ENCODE measurements at places on chromosomes 4 and X.

- no peak for DNase-seq
These were observed 124.0 kb upstream of the UNC5C start for GRCh38 chr4:95672811-95673210.

- no peak for DNase-seq
These were observed 63.9 kb upstream of the TRIM2 start for GRCh38 chr4:153140294-153140693.

GRCh38 chrX:75603833-75604232 is 81.0 kb upstream of the ZDHHC15 start:
- DNase-seq = peak; percentile 4

DNA sequence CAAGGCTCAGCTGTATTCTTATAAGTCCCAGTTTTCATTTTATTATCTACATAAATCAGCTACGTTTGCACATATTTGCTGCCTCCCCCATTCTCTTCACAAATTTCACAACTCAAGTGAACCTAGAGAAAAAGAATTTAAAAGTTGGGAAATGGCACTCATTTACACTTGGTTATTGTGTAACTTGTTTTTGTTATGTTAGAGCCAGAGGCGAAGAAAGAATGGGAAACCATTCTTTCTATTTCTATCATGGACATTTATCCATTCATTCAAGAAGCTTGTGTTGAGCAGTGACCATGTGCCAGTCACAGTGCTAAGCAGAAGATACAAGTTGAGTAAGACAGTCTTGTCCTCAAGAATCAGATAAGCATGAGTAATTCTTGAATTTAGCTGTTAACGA is 13.5 kb downstream of the LIAS start:
- no peak for DNase-seq

DNA sequence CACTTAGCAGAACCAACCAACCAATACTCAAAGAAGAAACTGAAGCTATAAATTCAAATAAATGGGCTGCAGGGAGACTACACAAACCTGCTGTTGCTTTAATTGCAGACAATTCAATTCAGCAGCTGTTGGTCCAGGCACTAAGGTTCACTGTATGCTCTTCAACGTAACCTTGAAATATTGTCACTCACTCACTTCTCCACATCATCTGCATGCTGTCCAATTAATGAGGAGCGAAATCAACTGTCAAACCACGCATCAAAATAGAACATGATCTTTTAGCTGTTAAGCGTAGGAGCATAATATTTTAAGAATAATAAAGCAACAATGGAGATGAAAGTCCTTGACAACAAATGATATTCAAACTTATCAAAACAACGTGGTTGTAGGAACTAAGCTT is 17.0 kb downstream of the ENOX2 start:
- DNase-seq = no peak

DNA sequence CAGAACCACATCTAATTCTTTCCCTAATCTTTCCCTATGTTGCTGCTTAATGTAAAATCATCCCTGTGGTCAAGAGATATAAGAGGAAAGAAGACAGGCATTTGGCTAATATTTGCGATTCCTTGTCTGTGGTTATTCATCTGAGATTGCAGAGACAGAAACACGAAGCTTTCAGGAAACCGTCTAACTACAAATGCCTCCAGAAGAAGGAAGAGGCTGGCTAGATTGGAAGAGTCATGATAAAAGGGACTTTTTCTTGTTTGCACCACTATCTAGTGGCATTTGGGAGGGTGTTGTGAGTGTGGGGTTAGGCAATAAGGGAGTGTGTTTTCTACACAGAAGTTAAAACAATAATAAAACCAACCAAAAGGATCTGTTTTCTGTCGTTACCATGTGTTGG is 43.9 kb downstream of the TMEM154 start:
- no peak for DNase-seq

DNA sequence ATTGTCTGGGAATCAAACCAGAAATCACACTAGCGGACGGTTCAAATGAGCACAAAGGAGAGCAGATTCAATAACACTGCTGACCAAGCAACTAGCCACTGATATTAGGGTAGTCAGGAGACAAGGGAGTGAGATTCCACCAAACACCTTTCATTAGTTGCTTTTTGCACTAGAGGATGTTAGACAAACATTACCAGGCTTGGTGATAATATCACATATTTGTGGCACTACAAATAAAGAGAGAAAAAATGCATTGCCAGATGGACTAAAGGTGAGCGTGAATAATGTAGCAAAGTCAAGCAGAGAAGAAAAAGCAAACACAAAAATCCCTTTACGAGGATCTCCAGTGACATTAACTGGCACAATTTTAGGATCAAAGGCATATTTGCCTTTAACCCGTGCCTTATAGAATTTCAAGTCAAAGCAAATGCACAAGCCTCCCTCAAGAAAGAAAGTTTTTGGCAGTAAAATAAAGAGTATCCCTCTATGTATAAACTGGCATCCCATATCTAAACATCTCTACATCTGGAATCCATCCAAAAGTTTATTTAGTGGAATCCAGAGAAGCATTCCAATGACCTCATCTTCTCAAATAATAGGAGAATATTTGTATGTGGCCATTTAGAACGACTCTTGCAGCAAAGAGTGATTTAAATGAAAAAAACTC is 290.9 kb downstream of the KCTD8 start:
- DNase-seq = peak; percentile 4

DNA sequence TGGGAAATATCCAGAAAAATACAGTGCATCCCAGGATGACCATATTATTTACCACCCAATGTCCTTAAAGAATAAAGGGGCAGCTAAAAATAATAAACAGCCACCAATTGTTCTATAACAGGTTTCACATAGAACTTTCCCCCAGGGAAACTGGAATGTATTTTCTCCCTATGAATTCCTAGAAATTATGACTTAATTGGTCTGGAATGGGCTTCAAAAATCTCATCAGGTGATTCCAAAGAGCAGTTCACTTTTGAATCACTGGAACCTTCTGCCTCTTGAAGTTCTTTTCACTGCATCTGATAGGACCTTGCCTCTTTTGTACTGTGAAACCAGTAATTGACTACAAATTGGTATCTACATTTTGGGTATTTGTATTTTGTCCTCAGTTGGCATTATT is 119.3 kb downstream of the ZNF330 start:
- DNase-seq = no peak
